ENCODE measurements at places on chromosomes 7 and 10.

GRCh38 chr7:88586219-88586618, 173.3 kb upstream of the ZNF804B start:
- no peak for DNase-seq

DNA sequence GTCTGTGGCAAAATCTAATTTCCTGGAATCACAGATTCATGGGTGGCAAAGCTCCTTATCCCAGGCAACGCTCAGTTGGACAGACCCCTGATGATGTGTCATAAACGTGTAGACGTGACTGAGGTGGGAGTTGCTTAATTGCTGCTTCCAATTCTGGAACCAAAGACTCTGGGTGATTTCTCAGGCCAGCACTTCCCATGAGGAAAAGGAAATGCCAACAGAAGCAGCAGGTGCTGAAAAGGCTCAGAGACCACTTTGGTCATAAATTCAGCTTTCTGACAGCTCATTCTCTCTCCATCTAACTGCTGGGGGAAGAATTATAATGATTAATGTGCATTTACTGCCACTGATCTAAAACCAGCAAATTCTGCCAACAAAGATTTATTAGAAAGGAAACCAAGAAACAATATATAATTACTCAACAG, 88.7 kb downstream of the OSBPL3 start:
- DNase-seq: no peak

DNA sequence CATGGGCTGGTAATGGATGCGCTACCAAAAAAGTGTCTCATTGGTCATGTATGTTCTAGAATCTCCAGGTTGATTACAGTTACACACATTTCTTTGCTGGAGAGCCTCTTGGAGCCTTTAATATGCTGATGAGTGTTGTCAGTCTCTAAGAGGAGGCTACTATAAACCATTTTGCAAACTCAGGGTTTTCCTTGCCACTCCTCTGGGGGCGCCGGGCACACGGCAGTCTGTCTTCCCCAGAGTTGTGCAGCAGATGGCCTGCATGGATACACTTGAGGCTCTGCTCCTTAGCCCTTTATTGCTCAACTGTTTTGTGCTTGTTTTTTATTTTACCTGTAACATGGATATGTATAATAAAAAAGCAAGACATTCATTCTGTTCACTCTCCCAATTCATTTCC, 196.5 kb downstream of the ACTR3B start:
- no peak for DNase-seq

DNA sequence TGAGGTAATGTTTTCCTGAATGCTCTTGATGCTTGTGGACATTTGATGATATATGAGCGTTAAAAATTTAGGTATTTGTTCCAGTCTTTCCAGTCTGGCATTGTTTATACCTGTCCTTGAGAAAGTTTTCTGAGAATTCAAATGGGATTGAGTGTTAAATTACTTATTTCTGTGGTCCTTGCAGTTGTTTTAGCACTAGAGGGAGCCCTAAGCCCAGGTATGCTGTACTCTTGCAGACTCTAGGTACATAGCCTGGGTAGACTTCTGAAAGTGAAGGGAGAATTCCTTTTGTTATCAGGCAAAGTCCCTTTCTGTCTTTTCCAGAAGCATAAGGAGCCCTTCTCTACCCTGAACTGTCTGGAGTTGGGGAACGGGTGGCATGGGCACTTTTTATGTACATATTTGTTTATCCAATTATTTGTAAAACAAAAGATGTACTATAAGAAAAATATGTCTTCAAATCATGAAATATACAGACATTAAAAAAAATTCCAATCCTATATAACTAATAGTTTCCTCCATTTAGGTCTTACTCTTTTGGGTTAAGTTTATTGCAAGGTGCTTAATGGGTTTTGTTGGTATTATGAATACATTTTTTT, 262.1 kb downstream of the ATRNL1 start:
- no peak for DNase-seq

- no peak for DNase-seq
These were observed 6.0 kb downstream of the CLDN15 start for GRCh38 chr7:101231644-101232043.
